ENCODE measurements at places on chromosomes 2 and 18. TPM values are rescaled to one million over a fixed set of nuclear protein-coding genes. Genes with fewer than 3 reads are reported as not detected.

Gene RAPGEF4
- total RNA-seq: 8.8 TPM

Gene ARMC9
- 19.3 TPM for total RNA-seq

Gene GAREM2
- total RNA-seq: 4.5 TPM

Gene PDCL3
- 32.3 TPM for total RNA-seq

Gene SDC1
- total RNA-seq: 4.0 TPM

Gene ZNF385B
- not detected for total RNA-seq

Gene CELF4
- total RNA-seq: not detected

Gene ZNG1B
- 31.3 TPM for total RNA-seq

Gene DAPL1
- total RNA-seq: not detected

Gene TNFAIP6
- not detected for total RNA-seq

Gene SERPINB12
- total RNA-seq: not detected

Gene STON1
- 12.0 TPM for total RNA-seq

Gene COBLL1
- 38.4 TPM for total RNA-seq

Gene MLPH
- not detected for total RNA-seq

Gene CNTNAP5
- not detected for total RNA-seq

Gene CXCR2
- not detected for total RNA-seq

Gene IGFBP5
- not detected for total RNA-seq

Gene CCDC74A
- 7.0 TPM for total RNA-seq

Gene UPP2
- total RNA-seq: not detected

Gene SIX2
- 0.32 TPM for total RNA-seq

Gene RBKS
- 0.74 TPM for total RNA-seq

Gene FHOD3
- total RNA-seq: 0.58 TPM

Gene GRB14
- 2.7 TPM for total RNA-seq

Gene ITGB6
- total RNA-seq: not detected

Gene NT5C1B
- total RNA-seq: not detected

Gene VIL1
- not detected for total RNA-seq

Gene CKAP2L
- 25.2 TPM for total RNA-seq

Gene SNRPD1
- total RNA-seq: 97.3 TPM

Gene IL1RL1
- total RNA-seq: 44.0 TPM

Gene RFX8
- 1.00 TPM for total RNA-seq

Gene PAX3
- total RNA-seq: not detected

Gene RBM45
- total RNA-seq: 11.2 TPM

Gene FEV
- total RNA-seq: not detected

Gene TEX44
- total RNA-seq: not detected

Gene LONRF2
- not detected for total RNA-seq
